GM23338 (cell line): ENCODE measurements at places on chromosomes 16 and 17.

DNA sequence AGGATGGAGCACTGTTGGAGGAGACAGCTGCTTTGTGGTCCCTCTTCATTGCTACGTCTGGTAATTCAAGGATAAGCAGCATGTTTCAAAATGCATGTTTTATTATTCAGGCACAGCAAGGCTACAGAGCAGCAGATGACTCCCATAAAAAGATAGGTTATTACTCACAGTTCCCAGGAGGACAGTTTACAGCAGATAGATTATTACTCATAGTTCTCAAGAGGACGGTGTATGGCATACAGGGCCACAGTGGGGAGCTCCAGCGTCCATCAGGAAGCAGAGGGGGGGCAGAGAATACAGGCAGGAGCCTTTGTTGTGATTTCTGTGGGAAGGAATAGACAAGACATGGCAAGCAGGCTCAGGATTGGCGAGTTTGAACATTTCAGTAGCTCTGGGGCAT, 72.9 kb downstream of the DNAH9 start:
- DNase-seq = no peak

- DNase-seq = no peak
These were observed 90.9 kb downstream of the CCDC182 start for GRCh38 chr17:57654040-57654775.

- no peak for DNase-seq
These were observed 53.0 kb downstream of the EPN2 start for GRCh38 chr17:19290066-19290705.

DNA sequence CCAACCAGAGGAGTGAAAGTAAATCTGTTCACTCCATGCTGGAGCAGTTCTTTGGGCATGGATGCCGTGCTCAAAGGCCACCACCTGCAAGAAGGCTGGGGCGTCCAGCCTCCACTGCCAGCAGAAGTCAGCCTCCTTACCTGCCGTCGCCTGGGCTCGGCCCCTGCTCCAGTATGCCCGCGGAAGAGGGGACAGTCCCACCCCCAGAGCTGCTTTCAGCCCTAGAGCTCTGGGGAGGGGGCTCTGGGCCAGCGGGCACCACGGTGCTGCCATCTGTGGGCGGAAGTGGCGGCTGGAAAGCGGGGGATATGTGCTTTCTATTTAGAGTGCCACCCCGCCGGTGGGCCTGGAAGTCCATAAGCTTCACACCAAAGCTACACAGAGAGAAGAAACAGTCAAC, 75.9 kb downstream of the ARHGAP17 start:
- no peak for DNase-seq

- DNase-seq = no peak
These were observed 1.7 kb downstream of the DEXI start for GRCh38 chr16:10940501-10941079.

DNA sequence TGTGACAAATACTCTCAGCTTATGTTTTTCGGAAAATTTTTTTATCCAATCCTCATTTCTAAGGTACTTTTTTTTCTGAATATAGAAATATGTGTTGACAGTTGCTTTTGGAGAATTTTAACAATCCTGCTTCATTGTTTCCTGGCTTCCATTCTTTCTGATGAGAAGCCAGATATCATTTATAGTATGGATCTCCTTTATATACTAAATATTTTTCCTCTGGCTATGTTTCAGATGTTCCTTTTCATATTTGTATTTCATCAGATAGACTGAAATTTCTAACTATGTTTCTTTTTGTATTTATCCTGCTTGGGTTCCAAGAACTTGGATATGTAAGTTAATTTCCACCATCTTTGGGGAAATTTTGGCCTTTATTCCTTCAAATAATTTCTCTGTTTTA, 138.9 kb upstream of the CDH11 start:
- no peak for DNase-seq
